ENCODE measurements at places on chromosomes 6 and 20.

GRCh38 chr6:43910638-43911353 is 140.8 kb downstream of the VEGFA start:
- no peak for DNase-seq

- peak; percentile 24 for DNase-seq
Observed at GRCh38 chr20:54510541-54511129, 35.2 kb downstream of the DOK5 start.

GRCh38 chr20:43799150-43799711 is 72.4 kb upstream of the GTSF1L start:
- peak; percentile 66 for DNase-seq

DNA sequence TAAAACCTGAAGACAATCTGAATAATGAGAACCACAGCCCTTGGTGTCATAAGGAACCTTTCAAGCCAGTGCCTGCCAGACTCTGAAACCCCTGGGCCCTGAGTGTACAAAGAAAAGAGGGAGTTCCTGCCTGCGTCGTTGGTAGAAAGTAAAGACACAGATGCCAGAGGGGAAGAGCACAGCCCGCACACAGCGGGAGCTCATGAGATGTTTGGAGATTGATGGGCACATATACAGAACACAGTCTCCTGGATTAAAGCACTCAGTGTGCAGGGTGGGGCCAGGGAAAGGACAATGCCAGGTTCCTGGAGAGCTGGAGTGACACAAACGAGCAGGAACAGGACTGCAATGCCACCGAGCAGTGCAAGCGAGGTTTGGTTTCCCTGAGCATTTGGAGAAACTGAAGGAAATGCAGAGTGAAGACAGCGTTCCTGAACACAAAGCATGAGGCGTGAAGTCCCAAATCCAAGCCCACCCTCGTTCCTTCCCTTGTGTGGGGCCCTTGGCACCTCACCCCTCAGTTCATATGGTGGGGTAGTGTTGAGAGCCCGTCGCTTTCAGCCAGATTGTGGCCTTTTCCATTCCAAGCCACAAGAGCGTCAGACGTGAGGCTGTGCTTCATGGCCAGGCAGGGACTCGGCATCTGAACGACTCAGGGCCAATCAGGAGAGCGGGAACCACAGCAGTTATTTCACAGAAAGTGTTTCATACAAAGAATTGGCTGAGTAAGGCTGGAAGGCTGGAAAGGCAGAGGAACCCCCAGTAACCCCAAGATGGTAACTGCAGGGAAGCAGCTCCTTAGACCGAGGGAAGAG is 41.0 kb upstream of the RPS6KA2 start:
- DNase-seq, result no peak

GRCh38 chr20:44733341-44734069 is 12.2 kb upstream of the KCNK15 start:
- peak; percentile 38 for DNase-seq

GRCh38 chr20:37308086-37309050 is 18.9 kb downstream of the MANBAL start:
- DNase-seq, result no peak

GRCh38 chr20:37803438-37804307 is 99.3 kb upstream of the VSTM2L start:
- DNase-seq, result no peak

GRCh38 chr20:32474967-32475811 is 109.9 kb downstream of the NOL4L start:
- DNase-seq, result no peak

DNA sequence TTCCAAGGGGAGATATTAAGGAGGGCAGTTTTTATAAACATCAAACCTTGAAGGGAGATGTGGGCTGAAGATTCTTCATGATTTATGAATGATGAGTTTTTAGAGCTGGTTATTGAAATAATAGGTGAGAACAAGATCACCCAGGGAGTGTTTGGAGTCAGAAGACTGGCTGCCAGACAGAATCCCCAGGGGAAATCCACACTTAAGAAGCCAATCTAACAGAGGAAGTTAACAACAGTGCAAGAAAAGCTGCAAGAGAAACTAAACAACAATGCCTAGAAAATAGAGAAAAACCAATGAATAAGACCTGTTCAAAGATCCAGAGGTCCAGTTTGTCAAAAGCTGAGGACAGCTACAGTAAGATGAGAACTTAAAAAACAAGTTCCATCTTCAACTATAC is 167.9 kb upstream of the MAN1A1 start:
- no peak for DNase-seq

GRCh38 chr6:162728197-162728596 is 423 bp downstream of the PACRG start:
- DNase-seq, result peak; percentile 53

GRCh38 chr6:38554700-38555413 is 84.9 kb downstream of the BTBD9 start:
- no peak for DNase-seq

- DNase-seq, result no peak
Observed at GRCh38 chr6:43992126-43992663, 135.1 kb downstream of the MRPL14 start.

- no peak for DNase-seq
Observed at GRCh38 chr6:75933387-75933975, 139.0 kb downstream of the IMPG1 start.

DNA sequence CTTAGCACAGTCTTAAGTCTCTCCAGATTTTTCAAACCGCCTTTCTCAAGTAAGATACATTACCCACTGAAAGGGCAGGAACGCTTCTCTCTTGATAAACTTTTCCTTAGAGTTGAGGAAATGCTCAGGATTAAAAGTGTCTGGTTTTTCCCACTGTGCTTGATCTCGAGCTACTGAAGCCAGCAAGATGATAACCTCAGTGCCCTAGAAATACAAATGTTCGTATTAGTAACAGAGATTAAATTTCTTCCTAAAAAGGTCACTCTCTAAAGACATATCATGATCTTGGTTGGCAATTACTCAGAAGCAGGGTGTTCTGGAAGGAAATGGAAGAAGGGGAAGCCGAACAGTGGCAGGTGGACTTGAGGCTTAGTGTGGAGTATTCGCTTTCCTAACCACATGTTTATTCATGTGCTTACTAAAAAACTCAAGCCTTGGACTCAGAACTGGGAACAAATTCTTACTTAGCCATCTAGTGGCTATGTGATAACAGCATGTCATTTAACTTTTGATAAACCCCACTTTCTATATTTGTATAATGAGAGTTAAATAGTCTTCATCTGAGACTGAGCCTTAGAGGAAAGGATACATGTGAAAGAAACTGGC is 20.1 kb downstream of the C6orf141 start:
- DNase-seq, result no peak

GRCh38 chr6:52727908-52728307 is 35.4 kb downstream of the GSTA2 start:
- DNase-seq, result no peak

- no peak for DNase-seq
Observed at GRCh38 chr6:10194816-10195672, 219.8 kb downstream of the TFAP2A start.

GRCh38 chr6:16804546-16805242 is 43.4 kb upstream of the ATXN1 start:
- no peak for DNase-seq

- DNase-seq, result peak; percentile 22
Observed at GRCh38 chr6:110039981-110040383, 61.9 kb downstream of the GPR6 start.
